ENCODE measurements at places on chromosomes 7 and 10.
A peak's percentile ranks its signal among the peaks of the same experiment; 100 is the strongest.

- DNase-seq = no peak
Measured at GRCh38 chr7:51860305-51860704, 543.7 kb upstream of the COBL start.

GRCh38 chr10:124522933-124523871 lies 61.6 kb downstream of the LHPP start:
- peak; percentile 5 for DNase-seq

DNA sequence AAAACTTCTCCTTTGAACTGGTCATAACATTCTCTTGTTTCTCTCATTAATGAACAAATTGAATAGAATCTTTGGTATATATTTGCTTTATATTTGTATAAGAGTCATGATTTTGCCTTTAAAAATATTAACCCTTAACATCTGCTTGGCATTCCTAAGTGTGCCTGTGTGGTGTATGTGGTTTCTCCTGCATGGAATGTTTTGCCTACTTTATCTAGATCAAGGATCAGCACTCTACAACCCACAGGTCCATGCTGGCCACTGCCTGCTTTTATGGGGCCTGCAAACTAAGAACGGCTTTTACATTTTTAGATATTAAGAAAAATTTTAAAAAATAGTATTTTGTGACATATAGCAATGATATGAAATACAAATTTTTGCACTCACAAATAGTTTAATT lies 4.3 kb upstream of the LAMB4 start:
- DNase-seq = no peak

DNA sequence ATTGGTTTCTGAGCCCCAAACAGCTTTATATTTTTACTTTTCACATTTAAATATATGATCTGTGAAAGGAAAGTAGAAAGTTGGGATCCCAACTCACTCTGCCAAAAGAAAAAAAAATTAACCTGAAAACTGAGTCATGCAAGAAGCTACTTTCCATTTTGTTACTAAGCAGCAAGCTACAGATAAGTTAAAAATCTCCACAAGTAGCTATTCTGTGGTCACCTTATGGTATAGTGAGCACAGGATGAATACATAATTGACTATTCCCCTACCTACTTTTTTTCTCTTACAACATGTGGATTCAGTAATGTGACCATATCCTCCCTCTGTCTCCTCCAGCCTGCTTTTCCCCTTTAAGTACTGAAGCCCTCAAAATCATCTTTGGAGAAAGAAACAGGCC lies 30.3 kb upstream of the CREB3L2 start:
- DNase-seq = no peak

- DNase-seq = peak; percentile 46
Measured at GRCh38 chr10:78807504-78808203, 261.1 kb upstream of the ZMIZ1 start.
